ENCODE measurements at places on chromosomes 3 and 15.

DNA sequence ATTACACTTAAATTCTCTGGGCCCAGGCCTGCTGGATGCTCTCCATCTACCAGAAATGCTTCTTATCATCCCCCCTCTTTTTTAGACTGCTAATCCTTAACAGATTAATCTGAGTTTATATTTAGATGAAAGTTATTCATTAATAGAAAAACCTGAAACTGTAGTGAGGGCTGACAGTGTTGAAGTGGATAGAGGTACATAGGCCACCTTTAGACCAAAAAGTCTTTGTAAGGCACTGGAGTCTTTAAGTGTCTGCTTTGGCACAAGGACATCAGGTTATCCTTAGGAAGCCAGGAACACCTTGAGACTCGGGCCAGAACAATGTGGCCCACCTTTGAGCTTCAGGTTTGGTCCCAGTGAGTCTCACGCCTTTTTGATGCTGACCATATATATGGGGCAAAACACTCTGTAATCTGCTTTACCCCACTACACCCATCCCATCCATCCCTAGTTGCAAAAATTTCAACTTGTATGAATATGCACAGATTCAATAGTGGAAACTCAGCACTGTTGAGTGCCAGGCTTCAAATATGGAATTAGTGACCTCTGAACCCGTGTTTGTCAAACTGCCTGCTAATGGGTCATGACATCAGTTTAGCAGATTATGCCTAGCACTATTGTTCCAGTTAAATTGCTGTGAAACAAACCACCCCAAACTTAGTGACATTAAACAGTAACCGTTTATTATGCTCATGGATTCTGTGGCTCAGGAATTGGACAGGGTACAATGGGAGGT is 44.0 kb downstream of the PDE8A start:
- no peak for DNase-seq

DNA sequence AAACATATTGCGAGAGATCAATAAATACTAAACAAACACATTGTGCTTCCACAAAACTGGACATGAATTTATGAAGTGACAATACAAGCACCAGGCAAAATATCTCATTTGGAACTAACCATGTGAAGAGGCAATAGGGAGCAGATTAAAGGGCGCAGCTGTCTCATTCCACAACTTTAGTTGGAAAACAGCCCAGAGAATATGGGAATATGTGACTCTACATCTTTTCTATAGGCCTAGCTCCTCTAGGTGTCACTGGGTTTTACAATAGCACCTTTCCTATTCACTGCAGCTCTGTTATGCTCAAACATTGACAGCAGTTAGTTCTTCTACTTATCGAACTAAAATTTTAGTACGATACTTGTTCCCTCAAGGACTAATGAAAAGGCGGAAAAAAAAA is 866.3 kb upstream of the GBE1 start:
- DNase-seq, result no peak

DNA sequence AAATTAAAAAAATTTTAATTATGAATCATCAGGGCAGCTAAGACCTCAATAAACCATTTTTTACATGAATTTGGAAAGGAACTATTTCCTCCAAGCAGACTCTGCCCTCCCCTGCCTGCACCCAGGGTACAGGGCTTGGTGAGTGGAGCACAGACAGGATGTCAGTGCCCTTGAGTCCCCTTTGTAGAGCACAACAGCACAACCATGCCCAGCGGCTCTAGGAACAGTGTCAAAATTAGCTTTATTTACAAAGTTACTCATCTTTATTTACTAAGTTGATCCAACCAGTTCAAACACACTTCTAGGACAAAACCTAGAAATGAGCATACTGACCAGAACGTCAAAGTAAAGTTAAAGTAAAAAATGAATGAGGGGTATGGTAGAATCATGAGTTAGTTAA is 90.6 kb upstream of the TSC22D2 start:
- no peak for DNase-seq

GRCh38 chr15:81500081-81500480 is 126.1 kb upstream of the TMC3 start:
- no peak for DNase-seq

GRCh38 chr3:47443611-47443995 is 32.1 kb downstream of the SCAP start:
- no peak for DNase-seq

DNA sequence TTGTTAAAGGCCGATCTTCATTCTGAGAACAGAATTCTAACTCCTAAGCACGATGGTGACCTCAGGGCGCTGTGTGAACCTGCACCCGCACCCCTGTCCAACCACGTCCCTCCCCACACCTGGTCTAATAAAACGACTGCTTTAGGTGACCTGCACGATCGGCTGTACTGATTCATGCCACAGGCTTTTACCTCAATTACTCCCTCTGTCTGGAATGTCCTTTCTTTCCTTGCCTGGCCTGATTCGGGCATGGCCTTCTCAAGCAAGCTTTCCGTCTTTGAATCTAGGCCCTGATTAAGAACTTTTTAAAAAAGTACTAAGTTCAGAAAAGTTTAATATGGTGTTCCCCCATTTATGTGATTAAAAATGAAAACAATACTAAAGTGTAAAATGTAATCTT is 842 bp upstream of the U2SURP start:
- no peak for DNase-seq

GRCh38 chr3:152222327-152222726 is 46.4 kb upstream of the MBNL1 start:
- no peak for DNase-seq

DNA sequence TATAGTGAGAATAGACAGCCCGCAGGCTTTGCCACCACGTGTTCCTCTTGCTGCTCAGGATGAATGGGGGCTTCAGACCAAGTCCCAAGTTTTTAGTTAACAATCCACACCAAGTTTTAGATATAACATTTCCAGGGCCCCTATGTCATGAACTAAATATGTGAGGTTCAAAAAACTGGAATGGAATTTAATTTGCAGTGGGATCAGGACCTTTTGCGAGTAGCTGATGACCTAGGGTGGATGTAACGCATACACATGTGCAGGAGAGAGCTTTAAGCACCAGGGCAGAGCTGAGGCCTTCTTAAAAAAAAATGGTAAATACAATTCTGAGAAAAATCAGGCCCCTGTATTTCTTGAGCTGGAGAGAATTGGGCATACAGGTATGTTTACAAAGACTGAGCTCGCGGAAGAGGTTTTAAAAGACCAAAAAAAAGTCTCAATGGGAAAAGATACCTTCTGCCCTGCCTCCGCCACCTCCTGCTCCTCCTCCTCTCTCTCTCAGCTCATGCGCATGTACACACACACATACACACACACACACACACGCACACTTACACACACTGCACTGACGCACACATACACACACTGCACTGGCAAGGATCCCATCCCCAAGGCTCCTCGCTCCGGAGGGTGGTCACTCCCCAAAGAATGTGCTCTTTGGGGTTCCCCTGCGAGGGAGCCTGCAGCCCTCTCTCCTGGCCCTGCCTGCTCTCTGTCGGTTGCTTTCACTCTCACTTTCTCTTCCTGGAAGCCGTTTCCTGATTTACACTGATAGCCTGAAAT is 48.2 kb upstream of the IGF1R start:
- no peak for DNase-seq

- no peak for DNase-seq
Measured at GRCh38 chr3:168512802-168513201, 417.1 kb upstream of the GOLIM4 start.

DNA sequence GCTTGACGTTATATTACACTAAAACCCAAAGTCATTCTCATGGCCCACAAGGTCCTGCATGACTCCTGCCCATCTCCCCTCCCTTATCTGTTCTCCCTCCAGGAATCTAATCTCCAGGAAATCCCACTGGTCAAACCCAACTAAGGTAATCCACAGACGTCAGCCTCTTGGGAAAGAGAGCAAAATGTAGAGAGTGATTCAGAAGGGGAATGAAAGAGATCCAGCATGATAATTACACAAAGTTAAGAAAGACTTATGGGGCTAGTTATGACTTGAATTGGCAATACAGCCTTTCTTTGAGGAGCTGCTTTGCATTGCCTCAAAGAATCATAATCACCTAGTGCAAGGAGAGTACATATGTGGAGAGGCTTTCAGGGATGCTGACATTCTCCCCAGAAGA is 137.8 kb upstream of the MYRIP start:
- DNase-seq, result no peak

- DNase-seq, result no peak
Measured at GRCh38 chr15:25250906-25251622, 187.8 kb downstream of the UBE3A start.

GRCh38 chr15:44500555-44500954 is 36.4 kb upstream of the EIF3J start:
- DNase-seq, result no peak

DNA sequence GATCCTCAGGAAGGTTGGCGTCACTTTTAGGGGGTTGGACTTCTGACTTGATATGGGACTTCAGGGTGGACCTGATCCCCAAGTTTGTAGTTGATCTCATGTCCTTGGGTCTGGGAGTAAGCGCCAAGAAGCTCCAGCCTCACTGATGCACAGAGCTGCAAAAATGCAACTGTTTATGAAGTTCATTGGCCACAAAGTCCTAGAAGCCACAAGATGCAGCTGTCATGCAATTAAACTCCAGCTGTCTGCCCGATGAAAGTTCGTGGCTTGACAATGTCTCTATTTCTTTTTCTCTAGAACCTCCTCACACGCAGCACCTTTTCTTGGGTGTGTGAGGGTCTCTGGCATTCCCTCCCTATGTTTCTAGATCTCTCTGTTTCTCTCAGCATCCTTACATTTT is 9.2 kb upstream of the ACAN start:
- no peak for DNase-seq

GRCh38 chr3:72515281-72515680 is 333.0 kb downstream of the SHQ1 start:
- no peak for DNase-seq

DNA sequence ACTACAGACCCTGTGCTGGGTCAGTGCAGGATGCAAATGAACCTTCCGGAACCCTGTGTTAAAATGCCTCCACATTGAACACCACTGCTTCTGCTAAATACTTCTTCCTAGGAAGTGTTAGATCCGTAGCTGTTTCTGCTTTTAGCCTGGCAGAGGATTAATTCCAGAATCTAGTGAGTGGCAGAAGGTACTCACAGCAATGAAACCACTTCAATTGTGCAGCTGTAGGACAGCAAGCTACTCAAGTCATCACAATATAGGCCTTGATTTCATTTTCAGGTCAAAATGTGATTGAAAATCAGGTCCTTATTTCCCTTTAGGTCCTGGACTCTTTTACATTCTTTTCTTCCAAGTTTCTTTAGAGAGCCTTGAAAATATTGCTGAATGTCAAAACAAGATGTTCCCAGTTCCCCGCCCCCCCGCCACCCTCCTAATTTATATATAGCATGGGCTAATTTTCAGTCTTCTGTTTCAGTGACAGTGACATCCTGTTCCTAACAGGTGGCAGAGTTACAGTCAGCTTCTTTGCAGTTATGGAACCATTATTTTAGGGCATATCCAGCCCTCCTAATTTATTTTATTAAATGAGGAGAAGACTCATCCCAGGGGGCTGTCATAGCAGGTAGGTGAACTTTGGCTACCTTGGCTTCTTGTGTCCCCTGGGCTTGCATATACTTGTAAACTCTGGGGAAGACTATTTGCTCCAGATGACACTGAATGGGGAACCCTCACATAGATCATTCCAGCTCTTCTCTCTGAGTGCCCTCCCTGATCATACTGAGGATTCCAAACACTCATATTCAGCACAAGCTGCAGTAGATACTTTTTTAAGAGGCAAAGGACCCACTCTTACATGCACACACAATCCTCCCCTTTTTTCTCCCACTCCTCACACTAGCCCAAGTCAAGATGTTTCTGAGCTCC is 28.0 kb upstream of the ARNT2 start:
- DNase-seq, result no peak

DNA sequence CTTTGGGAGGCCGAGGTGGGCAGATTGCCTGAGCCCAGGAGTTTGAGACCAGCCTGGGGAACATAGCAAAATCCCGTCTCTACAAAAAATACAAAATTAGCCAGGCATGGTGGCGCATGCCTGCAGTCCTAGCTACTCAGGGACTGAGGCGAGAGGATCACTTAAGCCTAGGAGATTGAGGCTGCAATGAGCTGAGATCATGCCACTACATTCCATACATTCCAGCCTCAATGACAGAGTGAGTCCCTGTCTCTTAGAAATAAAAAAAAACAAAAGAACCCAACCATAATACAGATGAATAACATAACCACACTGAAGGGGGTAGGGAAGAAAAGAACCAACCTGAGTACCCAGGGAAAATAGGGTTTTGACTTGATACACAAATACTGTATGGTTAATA is 19.7 kb upstream of the CGNL1 start:
- no peak for DNase-seq

- DNase-seq, result no peak
Measured at GRCh38 chr3:125075738-125076137, 19.9 kb upstream of the HEG1 start.

- no peak for DNase-seq
Measured at GRCh38 chr3:136069933-136070332, 104.4 kb downstream of the PPP2R3A start.

- no peak for DNase-seq
Measured at GRCh38 chr3:193768070-193768394, 175.0 kb downstream of the OPA1 start.

DNA sequence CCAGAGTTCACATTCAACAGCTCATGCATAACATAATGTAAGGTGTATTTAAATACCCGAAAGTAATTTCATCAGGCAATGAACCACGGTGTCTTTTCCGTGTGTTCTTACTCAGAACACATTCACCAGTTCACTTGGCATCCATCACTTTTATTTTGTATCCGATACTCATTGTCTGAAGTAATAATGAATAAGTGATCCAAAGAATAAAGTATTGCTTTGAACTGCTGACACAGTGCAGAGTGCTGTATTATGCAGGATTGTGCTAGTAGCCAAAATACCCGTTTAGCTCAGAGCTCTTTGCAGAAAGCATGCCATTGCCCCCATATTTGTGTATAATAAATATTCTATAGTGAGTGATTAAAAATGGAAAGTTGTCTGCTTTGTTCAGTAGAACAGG is 460.9 kb upstream of the KCNMB2 start:
- no peak for DNase-seq

GRCh38 chr3:183541235-183541655 is 14.3 kb downstream of the KLHL6 start:
- no peak for DNase-seq

Data from brain pericyte (primary cell).